ENCODE measurements at places on chromosomes 12 and 14.

DNA sequence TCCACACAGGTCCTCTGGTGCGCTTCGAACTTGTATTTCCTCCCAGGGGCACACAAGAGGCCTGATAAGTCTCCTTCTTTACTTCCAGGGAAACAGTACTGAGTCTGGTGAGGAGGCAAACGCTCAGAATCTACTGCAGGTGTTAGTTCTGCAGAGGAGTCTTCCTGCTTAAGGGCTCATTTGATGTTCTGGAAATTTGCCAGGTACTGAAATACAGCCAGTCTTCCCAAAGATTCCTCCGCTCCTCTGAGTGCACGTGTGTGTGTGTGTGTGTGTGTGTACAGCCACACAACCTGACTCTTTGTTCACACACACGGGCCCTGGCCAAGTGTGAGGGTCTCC lies 92.0 kb downstream of the FBXL14 start:
- no peak for DNase-seq

GRCh38 chr12:114123108-114123507 lies 157.0 kb upstream of the RBM19 start:
- DNase-seq, result no peak

- no peak for DNase-seq
These were observed 36.6 kb upstream of the SYCP3 start for GRCh38 chr12:101775816-101776215.

- DNase-seq, result no peak
These were observed 90.1 kb downstream of the NUAK1 start for GRCh38 chr12:106048676-106049075.

GRCh38 chr14:81437244-81437643 lies 37.1 kb upstream of the STON2 start:
- no peak for DNase-seq

GRCh38 chr12:109999983-110000505 lies 814 bp downstream of the ANKRD13A start:
- no peak for DNase-seq

DNA sequence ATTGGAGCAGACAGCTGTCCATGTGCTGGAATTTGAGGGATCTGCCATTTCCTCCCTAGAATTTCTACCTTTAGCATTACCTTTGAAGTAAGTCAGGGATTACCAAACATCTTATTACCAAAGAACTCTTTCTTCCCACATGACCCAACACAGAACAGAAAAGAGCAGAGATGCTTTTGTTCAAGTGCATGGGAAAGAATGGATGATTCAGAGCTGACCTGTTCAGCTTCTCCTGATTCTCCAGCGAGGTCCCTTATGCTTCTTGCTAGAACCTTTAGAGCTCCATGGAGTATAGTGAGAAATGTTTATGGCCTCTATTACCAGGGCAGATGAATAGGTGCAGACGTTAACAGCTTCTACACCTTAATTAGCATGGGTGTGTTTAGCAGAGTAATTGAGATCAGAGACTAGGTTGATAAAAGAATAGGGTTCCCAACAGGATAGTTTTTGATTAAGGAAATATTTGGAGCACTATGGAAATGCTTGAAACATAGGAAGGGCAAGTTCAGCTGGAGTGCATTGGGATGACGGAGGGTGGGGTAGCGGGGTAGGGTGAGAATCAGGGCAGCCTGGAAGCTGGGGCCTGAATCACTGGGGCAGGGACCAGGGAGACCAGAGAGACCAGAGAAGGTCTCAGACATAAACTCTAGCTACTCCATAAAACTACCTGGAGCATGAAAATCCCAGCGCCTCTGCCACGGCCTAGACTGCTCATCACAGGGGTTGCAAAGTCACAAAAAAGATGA lies 223.7 kb downstream of the CACNA1C start:
- DNase-seq, result no peak

- DNase-seq, result no peak
These were observed 5.4 kb upstream of the PELI2 start for GRCh38 chr14:56112781-56113180.

DNA sequence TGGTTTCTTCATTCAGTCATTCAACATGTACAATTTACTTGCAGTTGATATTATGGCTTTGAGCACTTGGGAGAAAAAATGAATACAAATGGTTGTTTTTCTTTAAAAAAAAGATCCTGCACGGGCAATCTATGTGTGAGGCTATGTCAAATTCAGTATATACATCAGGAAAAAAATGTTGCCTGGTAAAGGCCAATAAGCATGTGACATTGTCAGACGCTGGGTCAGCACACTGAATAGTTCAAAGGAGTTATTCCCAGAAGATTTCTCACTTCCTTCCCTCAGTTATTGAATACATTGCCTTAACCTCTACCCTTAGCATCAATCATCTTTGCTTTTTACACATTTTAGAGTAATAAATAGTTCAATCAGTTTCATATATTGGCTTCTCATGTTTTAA lies 319.2 kb downstream of the NUAK1 start:
- DNase-seq, result no peak

DNA sequence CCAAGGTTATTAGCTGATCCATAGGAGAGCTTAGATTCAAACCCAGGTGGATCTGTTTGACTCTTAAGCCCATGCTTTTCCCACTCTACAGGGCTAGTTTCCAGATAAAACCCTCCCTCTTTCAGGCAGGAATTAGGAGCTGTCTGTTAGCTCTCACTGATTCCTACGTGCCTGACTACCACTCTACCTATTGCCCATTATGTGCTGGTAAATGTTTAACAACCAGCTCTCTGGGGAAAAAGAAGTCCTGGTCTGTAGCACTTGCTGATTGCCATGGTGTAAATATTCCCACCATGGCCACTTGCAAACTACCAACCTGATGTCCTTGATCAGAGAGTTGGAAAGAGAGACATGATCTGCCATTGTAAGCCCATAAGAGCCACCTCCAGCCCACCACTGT lies 65.5 kb upstream of the BDKRB2 start:
- DNase-seq, result no peak

- no peak for DNase-seq
These were observed 236.7 kb downstream of the MDGA2 start for GRCh38 chr14:47438650-47439140.

DNA sequence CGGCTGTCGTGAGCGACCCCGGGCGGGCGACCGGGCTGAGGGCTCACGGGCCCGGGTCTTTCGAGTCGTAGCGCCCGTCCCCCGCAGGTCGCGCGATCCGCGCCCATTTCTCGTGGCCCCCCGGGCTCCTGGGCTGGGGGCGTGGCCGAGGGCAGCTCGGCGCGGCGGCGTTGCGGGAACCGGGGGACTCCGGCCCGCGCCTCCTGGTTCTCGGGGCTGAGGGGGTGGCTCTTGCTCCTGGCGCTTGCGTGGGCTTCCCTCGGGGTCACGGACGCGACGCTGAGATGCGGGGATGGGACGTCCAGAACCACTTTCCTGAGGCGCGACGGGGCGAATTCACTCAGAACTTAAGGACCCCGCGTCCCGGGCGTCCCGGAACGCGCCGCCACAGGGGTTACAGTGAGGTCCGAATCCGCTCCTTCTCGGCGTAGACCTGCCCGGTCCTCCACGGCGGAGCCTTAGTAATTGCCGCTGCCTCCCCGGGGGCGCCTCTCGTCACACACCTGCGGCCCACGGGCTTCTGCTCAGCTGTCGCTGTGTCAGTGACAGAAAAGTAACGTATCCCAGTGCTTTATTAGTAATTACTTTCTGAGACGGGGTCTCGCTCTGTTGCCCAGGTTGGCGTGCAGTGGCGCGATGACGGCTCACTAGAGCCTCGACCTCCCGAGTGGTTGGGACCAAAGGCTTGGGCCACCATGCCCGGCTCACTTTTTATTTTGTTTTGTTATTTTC lies 606 bp downstream of the EP400 start:
- DNase-seq, result no peak

DNA sequence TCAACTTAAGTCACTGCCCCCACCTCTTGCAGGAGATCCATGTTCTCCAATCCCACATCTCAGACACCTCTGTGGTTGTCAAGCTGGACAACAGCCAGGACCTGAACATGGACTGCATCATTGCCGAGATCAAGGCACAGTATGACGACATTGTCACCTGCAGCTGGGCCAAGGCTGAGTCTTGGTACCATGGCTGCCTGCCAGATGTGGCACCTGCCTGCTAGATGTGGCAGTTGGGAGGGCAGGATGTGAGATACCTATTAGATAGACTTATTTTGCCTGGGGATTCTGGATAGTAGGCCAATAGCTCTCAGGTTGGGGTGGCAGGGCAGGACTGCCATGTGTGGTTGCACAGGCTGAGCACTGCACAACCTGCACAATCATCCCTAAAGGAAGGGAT lies 7.9 kb upstream of the KRT86 start:
- no peak for DNase-seq

DNA sequence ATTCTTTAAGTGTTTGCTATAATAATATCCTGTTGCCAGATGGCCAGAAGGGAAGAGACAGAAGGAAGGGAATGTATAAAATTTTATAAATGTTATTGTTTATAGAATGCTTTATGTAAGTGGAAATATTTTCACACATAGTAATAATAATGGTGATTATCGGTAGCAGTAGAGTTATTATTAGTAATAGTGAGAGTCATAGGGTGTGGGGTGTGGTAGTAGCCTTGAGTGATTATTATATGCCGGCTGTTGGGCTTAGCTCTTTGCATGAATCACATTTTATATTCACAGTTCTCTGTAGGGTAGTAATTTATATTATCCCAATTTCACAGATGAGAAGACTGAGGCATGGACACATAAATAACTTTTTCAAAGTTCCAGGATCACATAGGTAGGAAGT lies 391.4 kb downstream of the C12orf75 start:
- DNase-seq, result no peak

DNA sequence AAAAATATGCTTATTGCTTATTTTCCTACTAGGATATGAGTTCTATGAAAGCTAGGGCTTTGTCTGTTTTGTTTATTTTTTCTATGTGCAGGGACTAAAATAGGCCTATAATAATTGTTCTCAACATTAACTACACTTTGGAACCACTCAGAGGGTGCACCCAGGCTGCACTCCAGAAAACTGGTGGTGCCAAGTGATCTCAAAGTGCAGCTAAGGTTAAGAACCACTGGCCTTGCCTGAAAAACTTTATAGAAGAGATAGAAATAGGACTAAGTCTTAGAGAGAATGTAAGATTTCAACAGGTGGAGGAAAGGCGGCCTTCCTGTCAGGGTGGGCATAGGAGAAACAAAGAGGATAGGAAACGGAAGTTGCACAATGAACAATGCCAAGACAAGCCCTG lies 37.7 kb upstream of the NR1H4 start:
- DNase-seq, result no peak

DNA sequence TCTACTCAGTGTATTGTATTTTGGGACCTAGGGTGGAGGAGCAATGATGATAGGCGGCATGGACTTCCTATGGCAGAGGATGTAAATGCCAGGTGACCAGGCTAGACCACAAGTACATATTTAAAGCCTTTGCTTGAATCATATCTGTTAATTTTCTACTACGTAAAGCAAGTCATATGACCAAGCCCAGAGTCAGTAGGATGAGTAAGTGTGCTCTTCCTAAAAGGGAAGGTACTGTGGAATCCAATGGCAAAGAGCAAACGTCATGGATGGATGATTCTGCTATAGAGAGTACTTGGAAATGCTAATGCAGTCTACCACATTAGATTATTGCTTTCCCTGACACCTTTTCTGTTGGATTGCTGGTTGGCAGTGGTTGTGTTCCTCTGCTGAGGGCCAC lies 16.8 kb downstream of the GPATCH2L start:
- no peak for DNase-seq

- no peak for DNase-seq
These were observed 62.7 kb upstream of the ARID2 start for GRCh38 chr12:45666816-45667215.
